ENCODE measurements at places on chromosomes 11 and 22.

GRCh38 chr11:44813401-44813800 lies 86.6 kb downstream of the TSPAN18 start:
- DNase-seq: no peak

- DNase-seq: no peak
Measured at GRCh38 chr22:24707470-24707801, 67.1 kb downstream of the PIWIL3 start.

GRCh38 chr11:123694551-123694950 lies 40.1 kb upstream of the SCN3B start:
- DNase-seq: no peak

- no peak for DNase-seq
Measured at GRCh38 chr11:47067401-47067800, 109.3 kb downstream of the ARFGAP2 start.

DNA sequence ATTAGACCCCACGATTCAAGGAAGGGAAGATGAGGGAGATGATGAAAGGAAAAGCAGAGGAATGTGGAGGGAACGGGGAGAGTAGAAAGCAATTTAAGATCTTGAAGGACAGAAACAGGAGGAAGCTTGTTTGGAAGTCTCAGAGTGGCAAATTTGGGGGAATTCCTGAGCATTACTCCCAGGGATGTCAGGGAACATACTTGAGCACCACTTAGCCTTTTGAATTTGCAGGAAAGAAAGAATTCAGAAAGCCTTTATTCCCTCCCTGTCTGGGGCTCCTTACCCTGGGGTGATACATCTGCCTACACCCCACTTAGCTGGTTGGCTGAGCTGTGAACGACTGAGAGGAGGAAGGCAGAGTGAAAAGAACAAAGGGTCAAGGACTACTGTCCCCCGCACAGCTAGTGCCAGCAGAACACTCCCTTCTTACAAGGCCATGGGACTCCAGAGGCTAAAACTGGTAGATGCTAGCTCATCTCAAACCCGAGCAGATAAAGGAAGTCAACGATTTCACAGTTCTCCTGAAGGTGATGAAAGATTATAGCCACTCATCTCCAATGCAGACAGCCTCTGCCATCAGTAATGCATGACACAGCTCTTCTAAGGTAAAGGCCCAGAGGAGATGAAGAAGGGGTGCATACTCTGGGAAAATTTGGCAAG lies 84.0 kb upstream of the AKIP1 start:
- no peak for DNase-seq

DNA sequence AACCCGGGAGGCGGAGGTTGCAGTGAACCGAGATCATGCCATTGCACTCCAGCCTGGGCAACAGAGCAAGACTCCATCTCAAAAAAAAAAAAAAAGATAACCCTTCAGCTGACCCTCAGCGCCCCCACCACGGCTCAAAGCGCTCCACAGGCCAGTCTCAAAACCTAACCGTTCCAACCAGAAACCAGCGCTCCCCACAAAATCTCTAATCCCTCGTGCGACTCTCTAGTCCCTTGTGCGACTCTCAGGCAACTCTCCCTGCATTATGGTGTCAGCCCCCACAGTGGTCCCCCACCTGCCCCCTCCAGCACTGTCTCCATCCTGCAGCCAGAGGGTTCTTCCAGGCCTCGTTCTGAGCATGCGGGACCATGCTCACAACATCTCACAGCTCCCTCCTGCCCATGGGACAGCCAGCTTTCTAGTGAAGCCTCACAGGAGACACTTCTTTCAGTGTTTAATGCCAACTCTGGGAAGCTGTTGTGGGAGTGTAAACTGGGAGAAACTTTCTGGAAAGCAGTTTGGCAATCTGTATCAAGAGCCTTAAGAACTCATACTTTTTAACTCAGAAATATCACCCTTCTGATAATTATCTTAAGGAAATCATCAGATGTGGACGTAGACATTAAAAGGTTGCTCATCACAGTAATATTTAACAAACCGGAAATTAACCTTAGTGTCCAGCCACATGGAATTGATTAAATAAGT lies 4.2 kb upstream of the RASGRP2 start:
- no peak for DNase-seq

DNA sequence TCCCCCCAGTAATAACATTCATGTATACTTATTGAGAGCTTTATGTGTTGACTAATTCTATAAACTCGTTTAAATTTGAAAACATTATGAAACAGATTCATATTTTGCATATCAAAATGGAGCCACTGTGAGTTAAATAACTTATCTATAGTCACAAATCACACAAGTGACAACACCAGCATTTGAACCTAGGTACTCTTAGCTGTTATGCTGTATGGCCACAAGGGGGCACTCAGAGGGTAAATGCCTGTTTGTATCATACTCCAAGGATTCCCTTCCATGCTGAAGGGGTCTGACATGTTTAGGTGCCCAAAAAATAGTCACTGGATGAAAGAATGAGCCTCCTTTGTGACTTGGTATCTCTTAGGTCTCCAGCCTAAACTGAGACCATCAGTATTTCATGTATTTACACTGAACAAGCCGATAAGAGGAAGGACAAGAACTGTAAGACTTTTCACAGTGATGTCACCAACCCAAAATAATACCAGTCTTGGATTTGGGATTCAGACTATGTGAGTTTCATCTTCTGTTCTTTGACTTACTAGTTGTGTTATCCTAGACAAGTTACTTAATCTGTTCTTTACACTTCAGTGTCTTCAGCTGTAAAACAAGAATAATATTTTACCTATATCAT lies 12.2 kb upstream of the OR52D1 start:
- DNase-seq: peak; percentile 27

GRCh38 chr11:534396-535209 lies 773 bp downstream of the HRAS start:
- no peak for DNase-seq

DNA sequence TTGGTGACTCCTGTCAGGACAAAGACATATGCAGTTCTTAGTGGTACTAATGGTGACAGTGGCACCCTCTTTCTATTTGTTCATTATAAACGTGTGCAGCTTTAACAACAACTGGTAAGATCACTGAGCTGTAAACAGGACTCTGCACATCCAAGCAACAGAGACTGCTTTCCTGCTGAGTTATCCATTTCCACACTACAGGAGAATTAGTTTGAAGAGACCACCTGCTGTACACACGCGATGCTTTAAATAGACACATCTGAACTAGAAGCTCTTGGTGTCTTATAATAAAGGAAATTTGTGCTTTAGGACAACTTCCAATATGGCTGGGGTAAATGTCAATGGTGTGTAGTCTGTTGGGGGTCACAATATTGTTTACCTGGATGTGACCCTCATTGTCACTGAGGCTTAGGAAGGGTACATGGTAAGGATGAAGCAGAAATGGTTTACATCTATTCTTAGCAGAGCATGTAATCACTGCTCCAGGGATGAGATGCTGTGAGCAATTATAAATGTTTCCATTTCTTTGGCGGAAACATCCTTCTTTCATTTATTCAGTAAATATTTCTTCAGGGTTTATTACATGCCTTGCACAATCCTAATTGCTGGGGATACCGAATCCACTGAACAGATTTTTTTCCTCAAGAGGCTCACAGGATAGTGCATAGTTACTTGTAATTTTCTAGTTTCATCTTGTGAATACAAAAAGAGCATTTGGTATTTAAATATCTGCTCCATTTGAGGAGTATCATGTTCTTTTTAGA lies 354.0 kb upstream of the CCDC90B start:
- DNase-seq: no peak

DNA sequence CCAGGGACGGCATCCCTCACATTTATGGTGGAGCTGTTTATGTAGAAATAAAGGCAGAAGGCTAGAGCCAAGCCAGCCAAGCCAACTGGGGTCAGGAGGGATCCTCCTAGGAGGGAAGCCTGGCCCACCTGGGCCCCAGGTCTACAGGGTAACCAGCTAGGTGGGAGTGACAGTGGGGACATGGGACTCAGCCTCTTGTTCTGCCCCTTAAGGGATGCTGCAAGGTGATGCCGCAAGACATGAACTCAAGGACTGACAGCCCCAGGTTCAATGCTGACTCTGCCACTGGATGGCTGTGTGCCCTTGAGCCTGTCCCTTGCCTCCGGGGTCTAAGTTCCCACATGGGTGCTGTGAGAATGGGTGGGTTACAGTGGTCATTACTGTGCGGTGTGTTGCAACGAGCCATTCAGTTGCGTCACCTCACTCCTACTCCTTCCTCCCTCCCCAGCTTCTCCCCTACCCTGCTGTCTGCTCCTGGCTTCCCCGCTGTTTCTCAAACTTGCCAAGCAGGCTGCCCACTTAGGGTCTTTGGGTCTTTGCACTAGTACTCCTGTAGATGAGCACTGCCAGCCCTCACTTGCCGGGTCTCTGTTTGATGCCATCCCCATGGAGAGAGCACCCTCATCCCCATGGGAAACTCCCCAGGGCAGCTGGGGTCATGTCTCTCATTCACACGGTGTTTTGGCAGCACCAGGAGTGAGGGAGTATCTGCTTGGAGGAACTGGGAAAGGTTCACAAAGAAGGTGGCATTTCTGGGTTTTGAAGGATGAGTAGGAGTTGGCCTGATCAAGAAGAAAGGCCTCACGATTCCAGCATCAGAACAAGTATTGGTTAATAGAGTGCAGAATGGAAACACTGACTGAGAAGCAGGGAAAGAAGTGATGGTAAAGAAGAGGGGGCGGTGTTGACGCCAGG lies 43.0 kb upstream of the RTL6 start:
- no peak for DNase-seq

DNA sequence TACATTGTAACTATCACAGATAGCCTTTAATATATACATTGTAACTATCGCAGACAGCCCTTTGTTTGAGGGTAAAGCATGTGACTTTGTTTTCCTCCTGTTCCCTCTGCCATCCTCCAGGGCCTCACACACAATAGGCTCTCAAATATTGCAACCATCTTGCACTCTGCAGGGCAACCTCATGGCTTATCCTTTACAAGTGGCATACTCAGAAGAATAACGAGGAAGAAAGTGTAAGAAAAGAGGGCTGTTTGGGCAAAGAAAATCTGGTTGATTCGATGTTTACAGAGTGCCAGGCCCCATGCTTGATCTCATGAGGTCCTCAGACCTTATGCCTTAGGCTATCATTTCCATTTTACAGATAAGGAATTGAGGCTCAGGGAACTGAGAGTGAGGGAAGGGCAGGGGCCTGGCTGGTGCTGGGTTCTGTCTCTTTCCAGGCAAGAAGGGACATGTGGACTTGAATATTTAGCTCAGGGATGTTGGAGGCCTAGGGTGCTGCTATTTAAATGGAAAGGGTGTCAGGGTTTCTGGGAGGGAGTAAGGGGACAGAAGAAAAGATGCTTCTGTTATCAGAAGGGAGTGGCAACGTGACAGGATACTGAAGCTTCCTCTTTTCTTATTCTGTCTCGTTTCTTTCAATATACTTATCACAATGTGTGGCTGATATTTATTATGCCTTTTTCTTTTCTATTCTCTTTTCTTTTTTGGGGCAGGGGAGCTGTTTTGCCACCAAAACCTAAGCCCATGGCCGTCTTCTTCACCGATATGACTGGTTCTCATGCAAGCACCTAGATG lies 1.1 kb upstream of the SAMM50 start:
- DNase-seq: no peak
